ENCODE measurements at places on chromosomes 4 and X. TPM values are rescaled to one million over a fixed set of nuclear protein-coding genes. Genes with fewer than 3 reads are reported as not detected.

The ENPEP gene
- polyA plus RNA-seq, result not detected

The TMEM175 gene
- 13.8 TPM for polyA plus RNA-seq

The ATP8A1 gene
- polyA plus RNA-seq, result 0.03 TPM

The KIF4A gene
- polyA plus RNA-seq, result 14.3 TPM

The AP1S2 gene
- polyA plus RNA-seq, result 8.5 TPM

The NUDT11 gene
- 13.6 TPM for polyA plus RNA-seq

The UBL4A gene
- polyA plus RNA-seq, result 36.6 TPM

The CENPVL2 gene
- polyA plus RNA-seq, result not detected

The STPG2 gene
- polyA plus RNA-seq, result 0.03 TPM

The RPS6KA6 gene
- 1.8 TPM for polyA plus RNA-seq

The BTC gene
- polyA plus RNA-seq, result 0.42 TPM
